NCI-H526 treated with DMSO at 0.1 percent for 48 hours (cell line): ENCODE measurements at places on chromosomes 13 and 19.
A peak's percentile ranks its signal among the peaks of the same experiment; 100 is the strongest.

DNA sequence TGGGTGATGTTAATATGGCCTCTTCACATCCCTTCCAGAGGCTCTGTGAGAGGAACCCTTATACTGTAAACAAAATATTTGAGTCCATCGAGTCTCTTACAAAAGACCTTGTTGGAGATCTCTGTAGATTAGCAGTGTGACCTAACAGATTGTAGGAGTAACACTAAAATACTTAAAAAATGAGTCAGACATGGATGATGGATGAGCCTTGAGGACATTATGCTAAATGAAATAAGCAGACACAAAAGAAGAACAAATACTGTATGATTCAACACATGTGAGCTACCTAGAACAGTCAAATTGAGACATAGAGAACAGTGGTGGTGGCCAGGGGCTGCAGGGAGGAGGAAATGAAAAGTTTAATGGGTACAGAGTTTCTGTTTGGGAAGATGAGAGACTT lies 152.2 kb upstream of the UBL3 start:
- no peak for DNase-seq

DNA sequence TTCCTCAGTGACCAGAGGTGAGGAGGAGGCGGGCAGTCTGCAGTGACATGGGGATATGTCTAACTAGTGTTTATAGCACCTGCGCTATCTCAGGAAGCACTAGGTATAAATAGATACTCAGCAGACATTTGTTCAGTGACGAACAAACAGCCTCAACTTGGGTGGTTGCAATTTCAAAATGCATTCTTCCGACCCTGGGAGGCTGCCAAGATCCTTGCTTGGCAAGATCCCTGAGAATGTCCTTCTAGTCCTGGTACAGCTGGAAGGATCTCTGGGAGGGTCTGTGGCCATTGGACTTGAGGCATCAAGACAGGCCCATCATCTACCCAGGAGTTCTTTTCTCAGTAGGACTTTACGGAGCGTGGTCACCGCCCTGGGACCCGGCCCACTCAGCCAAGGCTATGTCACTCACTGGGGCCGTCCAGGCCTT lies 299.5 kb downstream of the ZNF536 start:
- no peak for DNase-seq

DNA sequence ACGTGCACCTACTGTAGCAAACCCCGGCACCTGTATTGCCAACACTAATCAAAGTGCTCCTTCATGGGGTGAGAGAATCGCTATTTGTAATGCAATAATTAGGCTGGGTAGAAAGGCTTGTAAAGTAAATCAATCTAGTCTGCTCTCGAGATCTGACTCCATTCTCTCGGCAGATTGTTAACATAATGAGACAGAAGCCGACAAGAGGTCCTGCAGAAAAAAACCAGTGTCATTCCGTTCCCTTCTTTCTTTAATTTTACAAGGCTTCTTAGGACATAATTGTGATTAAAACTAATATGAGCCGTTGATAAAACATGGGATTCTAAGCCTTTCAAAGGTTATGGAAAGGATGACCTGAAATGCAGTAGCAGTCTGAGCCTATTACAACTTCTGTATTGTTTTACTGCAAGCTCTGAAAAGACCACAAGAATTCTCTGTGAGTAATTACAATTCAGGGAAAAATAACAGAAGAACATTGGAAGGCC lies 530.0 kb downstream of the PCDH9 start:
- DNase-seq = no peak

GRCh38 chr13:59677966-59678814 lies 485.5 kb downstream of the DIAPH3 start:
- peak; percentile 48 for DNase-seq

- peak; percentile 49 for DNase-seq
Observed at GRCh38 chr19:13633109-13633508, 126.8 kb upstream of the CACNA1A start.

DNA sequence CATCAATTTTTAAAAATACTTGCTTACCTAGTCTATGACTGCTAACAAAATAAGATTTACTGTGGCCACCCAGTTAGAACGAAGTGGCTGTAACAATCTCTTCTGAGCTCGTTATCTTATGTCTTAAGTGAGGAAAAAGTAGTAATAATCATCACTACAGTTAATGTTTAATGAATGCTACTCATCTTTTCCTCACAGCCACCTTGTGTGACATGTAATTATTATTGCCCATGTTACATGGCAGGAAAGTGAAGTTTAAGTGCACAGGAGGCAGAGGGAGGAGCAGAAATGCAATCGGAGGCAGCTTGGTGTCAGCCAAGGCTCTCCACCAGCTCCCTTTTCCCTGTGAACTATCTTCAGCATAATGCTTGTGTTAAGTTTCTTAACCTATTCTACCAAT lies 260.3 kb downstream of the B3GLCT start:
- no peak for DNase-seq
